ENCODE measurements at places on chromosomes 5 and 9.

- DNase-seq = no peak
Measured at GRCh38 chr9:33307067-33307466, 16.8 kb downstream of the NFX1 start.

DNA sequence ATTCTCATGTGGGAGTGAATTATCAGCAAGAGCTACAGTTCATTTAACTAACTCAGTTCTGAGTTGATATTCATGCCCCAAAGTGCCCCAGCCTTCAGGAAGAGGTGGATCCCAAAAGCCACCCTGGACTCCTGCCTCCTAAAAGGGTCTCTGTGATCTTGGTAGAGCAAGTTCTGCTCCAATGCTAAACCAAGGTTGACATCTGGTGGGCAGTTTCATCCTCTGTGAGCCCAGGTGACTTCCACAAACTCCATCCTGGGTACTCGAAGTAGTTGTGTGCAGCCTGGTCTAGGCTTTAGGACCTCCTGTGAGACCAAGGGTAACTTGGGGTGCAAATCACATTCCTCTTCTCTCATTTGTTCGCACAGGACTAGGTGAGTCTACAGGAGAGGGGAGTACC, 816.8 kb downstream of the MTRR start:
- no peak for DNase-seq

- DNase-seq = no peak
Measured at GRCh38 chr9:76808636-76809035, 44.4 kb downstream of the PCA3 start.

- no peak for DNase-seq
Measured at GRCh38 chr5:127969651-127970050, 113.9 kb upstream of the SLC12A2 start.

DNA sequence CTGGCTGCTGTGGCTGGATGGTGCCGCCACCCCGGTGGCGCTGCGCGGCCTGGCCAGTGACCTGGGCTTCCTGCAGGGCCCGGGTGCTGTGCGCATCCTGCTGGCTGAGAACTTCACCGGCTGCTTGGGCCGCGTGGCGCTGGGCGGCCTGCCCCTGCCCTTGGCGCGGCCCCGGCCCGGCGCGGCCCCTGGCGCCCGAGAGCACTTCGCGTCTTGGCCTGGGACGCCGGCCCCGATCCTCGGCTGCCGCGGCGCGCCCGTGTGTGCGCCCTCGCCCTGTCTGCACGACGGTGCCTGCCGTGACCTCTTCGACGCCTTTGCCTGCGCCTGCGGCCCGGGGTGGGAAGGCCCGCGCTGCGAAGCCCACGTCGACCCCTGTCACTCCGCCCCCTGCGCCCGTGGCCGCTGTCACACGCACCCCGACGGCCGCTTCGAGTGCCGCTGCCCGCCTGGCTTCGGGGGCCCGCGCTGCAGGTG, 17.5 kb downstream of the CRB2 start:
- no peak for DNase-seq

GRCh38 chr5:81717226-81717625, 33.7 kb downstream of the SSBP2 start:
- DNase-seq = no peak

- no peak for DNase-seq
Measured at GRCh38 chr9:109440117-109440515, 58.0 kb downstream of the PTPN3 start.

DNA sequence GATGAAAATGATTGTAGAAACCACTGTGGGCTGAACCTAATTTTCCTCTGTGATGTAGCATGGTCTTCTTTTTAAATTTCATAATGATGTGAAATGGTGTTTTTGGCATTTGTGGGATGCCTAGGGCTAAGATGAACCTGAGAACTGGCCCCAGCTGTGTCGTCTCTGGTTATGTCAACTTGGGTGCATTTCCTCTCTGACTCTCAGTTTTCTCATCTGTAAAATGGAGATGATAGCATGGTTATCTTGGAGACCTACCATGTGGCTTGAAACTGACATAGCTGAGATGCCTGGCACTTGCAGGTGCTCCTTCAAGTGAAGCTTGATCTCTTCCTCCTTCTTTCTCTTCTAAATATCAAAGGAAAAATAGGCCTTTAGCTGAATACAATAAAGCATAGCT, 77.8 kb downstream of the BOD1 start:
- DNase-seq = no peak

- DNase-seq = no peak
Measured at GRCh38 chr5:74027732-74028338, 401.8 kb downstream of the ARHGEF28 start.

GRCh38 chr9:79189511-79189924, 382.2 kb upstream of the TLE4 start:
- no peak for DNase-seq

- no peak for DNase-seq
Measured at GRCh38 chr5:162529886-162530285, 462.3 kb downstream of the GABRG2 start.

- DNase-seq = no peak
Measured at GRCh38 chr5:167713896-167714295, 577.5 kb upstream of the WWC1 start.

DNA sequence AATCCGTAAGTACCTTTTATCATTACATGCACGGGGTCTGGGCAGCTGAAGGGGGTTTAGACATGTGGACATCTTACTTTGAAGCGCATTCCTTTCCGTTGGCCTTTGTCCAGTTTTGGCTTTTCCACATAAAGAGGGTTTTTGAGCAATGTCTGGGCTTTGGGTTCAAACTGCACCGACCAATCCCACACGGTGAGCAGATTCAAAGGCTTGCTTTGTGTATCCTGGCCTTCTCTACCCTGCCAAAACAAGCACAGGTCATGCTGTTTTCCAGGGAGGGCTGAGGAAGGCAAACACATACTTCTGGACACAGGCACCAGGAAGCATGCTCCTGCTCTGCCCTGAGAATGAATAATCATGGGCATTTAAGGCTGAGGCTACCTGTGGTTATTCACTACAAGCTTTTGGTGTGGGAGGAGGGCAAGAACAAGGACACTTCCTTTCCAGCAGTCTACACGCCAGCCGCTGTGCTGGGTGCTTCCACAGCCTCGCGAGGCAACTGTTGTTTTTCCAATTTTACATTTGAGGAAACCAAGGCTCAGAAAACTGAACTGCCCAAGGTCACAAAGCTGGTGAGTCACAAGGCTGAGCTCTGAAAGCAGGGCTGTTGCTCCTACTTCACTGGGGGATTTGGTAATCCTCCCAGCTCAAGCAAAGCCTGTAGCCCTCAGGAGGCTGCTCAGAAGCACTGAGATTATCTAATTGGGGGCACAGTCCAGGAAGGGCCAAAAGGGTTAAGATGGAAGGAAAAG, 59.8 kb upstream of the GOLPH3 start:
- DNase-seq = no peak

DNA sequence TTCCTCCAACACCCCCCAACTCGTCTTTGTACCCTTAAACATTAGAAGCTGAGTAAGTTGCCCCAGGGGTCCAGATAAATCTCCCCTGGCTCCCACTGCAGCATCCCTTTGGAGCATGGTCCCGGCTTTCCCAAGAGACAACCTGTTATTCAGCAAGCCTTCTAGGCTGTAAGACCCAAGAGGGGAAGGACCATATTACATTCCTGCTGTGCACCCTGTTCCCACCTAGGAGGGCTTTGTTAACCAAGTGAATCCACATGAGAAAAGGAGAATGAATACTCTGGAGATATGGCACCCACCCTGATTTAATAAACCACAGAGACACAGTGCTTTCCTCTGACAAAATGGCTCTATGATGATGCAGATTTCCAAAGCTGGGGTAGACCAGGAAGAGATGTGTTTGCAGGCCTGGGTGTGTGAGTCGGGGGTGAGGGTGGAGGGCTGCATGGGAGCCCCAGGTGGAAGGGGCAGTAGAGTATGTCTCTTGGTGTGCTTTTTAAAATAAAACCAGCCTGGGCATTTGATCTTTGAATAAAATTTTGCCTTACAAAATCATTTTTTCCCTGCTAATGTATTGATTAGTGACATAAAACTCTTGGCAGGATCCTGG, 325.2 kb downstream of the DRD1 start:
- DNase-seq = no peak

- DNase-seq = no peak
Measured at GRCh38 chr5:39447968-39448367, 23.2 kb upstream of the DAB2 start.

GRCh38 chr5:94660506-94660905, 42.0 kb downstream of the SLF1 start:
- DNase-seq = no peak

DNA sequence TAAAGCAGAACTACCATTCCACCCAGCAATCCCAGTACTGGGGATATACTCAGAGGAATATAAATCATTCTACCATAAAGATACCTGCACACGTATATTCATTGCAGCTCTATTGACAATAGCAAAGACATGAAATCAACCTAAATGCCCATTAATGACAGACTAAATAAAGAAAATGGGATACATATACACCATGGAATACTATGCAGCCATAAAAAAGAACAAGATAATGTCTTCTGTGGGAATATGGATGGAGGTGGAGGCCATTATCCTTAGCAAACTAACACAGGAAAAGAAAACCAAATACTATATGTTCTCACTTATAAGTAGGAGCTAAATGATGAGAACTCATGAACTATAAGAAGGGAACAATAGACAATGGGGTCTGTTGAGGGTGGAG, 12.5 kb downstream of the HAPLN1 start:
- DNase-seq = no peak

GRCh38 chr9:73474625-73475024, 323.0 kb downstream of the ANXA1 start:
- DNase-seq = no peak

GRCh38 chr9:127307802-127308201, 43.2 kb downstream of the GARNL3 start:
- no peak for DNase-seq

DNA sequence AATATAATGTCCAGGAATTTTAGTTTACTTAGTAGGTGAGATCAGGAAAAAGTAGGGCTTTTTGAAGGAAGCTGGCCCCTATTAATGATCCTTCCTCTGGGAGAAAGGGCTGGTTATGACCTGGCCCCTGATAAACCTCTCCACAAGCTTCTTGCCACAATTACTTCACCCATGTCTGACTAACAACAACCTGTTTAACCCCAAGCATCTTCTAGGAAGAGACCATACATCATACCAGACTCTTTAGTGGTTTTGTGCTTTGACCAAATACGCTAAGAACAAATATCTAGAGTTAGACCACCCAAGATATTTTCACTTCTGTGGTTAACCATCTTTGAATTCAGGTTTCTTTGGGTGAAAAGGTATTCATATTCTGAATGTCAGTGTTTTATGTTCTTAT, 174.0 kb upstream of the SLC27A6 start:
- no peak for DNase-seq

DNA sequence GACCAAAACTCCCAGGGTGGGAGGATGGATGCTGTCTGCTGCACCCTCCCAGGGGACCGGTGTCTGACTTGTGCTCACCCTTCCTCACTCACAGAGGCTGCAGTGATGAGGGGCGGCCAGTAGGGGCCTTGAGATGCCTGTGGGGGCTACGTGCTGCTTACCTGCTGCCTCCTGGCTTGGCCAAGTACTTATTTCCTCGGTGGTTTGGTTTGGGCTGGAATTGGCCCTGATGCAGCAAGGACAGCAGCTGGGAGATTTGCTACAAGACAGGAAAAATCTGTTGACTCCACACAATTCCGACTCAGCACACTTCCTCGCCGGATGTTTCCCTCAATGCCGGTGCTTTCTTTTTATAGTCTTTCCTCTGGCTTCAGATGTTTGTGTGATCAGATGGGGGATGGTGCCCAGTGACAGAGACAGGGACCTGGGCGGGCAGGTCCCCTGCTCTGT, 6.6 kb downstream of the PCDH12 start:
- no peak for DNase-seq

GRCh38 chr5:122327110-122327509, 15.1 kb downstream of the SNCAIP start:
- DNase-seq = no peak

Measured in stimulated activated CD4-positive, alpha-beta T cell treated with anti-CD3 and anti-CD28 coated beads, TNF-alpha, amount 100 ng/mL, for 1 hour (primary cell).